Mesendoderm (in vitro differentiated cells): ENCODE measurements at places on chromosomes 12 and 14.

DNA sequence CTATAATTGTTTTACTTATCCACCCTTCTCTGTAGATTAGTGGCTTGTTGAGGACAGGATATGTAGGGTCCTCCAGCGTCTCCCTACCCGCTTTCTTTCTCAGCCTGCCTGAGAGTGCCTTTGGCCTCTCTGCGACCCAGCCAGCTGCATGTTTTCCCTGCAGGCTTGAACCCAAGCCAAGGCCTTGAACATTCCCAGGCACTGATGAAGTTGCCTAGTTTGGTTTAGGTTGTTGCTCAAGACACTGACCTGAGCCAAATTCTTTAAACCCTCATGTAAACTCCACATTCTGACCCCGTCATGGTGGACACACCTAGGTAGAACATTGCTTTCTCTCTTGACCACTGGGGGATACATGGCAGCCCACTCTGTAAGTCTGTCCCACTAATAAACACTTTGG lies 33.4 kb upstream of the TXNRD1 start:
- DNase-seq = no peak

- DNase-seq = no peak
These were observed 160.7 kb upstream of the LRFN5 start for GRCh38 chr14:41446008-41446407.

DNA sequence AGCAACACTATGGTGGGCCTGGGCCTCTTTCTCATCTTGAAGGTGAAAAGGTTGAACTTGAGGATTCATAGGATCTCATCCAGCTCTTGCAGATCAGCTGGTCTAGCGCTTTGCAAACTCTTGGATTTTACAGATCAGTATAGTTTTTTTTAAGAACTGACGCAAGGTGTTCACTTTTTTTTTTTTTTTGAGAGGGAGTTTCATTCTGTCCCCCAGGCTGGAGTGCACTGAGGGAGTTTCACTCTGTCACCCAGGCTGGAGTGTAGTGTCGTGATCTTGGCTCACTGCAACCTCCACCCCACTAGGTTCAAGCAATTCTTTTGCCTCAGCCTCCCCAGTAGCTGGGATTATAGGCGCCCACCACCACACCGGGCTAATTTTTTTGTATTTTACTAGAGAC lies 20.4 kb upstream of the LGMN start:
- DNase-seq = no peak

GRCh38 chr12:12975322-12976077 lies 23.5 kb upstream of the GPRC5D start:
- DNase-seq = peak; percentile 83

DNA sequence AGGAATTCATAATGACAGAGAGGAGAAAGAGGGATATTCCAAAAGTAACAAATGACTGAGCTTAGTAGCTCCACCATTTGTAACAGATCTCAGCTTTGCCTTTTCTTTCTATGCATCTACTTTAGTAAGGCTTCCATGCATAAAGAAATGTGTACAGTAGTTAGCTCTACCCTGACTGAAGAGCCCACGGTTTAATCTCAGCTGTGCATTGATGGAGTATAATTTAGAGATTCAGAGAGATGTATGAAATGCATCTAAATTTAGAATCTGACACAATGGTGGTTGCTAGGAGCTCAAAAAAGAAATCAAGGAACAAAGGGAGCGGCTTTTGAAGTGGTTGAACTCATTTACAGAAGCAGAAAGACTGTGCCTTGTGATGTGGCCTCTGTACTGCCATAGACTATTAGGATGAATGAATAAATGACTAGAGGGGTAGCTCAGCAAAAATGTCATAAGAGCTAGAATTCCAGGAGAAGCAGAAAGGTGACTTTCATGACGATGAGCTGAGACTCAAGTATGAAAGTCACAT lies 838.6 kb downstream of the RPS29 start:
- no peak for DNase-seq

DNA sequence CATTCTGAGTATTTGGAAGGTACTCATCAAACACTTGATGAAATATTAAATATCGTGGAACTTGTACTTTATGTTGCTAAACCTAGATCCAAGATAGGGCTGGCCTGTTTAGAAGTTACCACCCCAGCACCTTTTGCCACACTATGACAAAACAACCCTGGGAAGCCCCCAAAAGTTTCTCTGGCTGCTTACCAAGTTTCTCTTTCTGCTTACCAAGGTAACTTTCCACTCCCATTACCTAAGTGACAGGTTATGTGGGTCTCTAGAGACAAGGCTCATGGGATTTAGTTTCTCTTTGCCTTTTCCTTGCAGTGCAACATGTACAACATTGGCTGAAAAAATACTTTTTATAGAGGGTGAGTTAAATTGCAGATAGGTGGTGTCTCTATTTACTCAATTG lies 28.9 kb upstream of the PPM1A start:
- DNase-seq = no peak

DNA sequence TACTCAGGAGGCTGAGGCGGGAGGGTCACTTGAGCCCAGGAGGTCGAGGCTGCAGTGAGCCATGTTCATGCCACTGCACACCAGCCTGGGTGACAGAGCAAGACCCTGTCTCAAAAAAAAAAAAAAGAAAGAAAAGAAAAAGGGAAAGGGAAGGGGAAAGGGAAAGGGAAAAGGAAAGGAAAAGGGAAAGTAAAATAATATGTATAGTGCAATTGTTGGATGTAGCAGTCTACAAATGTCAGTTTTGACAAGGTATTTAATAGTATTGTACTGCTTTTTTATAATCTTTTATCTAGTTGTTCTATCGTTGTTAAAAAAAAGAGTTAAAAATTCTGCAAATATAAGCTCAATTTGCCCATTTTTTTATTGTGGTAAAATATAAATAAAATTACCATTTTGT lies 67.3 kb downstream of the SLC2A13 start:
- DNase-seq = no peak

DNA sequence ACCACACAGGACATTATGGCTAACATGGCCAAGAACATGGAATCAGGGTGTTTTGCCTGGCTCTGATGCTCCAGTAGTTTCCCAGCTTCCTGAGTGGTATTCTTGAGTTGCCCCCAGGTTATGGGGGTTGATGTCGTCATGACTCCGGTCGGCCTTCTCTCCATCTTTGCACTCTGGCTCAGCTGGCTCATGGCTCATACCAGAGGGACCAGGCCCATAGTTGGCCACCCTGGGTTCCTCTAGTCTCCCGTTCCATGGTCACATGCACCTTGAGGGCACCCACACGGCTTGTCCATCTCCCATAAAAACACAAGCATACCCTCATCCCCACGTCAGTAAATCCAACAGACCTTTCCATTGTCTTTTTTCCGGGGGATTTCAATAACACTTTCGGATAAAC lies 23.7 kb upstream of the MAPKAPK5 start:
- DNase-seq = no peak

DNA sequence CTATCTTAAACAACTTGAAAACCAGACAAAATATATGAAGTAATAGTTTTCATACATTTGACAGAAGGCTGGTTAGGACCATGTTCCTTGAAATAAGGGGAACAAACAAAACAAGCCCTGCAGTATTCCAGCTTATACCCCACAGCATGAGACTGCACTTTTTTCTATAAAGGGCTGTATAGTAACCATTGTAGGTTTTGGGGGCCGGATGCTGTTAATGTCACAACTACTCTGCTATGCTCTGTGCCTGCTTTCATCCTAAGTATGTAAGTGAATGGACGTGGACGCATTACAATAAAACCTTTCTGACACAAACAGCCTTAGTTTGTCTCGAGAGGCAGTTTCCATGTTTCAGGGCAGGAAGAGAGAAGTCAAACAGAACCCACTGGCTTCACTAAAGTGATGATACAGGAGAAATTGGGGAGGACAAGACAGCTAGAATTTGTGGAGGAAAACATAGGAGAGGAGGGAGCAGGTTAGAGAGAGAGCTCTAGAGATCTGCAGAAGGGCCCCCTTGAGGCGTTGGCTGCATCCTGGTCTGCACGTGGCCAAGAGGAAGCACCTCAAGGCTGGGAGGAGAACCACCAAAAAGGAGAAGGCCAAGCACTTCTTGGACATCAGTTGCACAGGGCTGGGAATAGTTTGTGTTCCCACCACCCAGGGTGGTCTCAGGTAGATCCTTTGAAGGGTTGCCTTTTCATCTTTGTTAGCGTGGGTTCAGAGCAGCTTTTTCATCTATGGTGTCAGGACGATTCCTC lies 63.7 kb downstream of the TRAF3 start:
- DNase-seq = no peak

DNA sequence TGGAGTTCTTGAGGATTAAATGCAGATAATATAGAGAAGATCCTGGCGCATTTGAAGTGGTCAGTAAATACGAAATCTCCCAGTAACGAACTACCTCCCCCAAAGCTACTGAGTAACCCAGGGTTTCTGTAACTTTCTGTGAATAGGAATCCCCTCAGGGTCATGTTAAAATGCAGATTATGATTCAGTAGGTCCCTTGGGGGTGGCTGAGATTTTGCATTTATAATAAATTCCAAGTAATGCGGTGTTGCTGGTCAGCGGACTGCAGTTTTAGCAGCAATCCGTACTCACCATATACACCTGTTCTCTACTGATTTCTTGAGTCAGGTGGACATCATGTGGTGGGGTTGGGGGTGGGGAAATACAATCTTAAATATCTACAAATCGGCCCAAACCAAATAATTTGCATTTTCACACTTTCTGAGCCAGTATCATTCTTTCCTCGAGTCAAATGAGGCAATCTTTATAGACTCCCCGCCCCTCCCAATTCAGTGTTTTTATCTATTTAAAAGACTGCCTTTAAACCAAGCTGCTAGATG lies 868 bp downstream of the SPATA7 start:
- no peak for DNase-seq

- DNase-seq = no peak
These were observed 36.2 kb downstream of the FGD6 start for GRCh38 chr12:95181103-95181502.

GRCh38 chr14:96180043-96180874 lies 24.4 kb upstream of the BDKRB2 start:
- no peak for DNase-seq

DNA sequence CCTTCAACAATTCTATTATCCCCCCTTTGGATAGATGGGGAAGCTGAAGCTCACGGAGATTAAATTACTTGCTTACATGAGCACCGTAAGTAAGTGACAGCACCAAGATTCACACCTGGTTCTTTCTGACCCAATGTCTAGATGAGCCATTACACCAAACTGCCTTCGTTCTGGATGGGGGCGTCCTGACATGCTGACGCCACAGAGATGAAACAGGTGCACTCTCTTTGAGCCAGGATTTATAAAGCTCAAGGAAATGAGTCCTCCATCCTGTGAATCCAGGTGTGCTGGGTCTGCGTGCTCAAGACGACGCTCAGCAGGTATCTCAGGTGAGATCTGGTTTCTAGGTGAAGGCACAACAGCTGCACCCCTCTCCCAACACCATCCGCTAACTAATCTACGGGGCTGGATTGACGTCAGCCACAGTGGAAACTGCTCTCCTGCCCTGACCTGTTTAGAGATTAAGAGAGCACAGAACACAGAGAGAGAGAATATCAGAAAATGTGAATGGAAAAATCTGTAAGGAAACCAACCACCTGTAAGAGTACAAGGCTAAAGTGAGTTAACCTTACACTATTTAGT lies 61.6 kb downstream of the KSR2 start:
- DNase-seq = no peak

- no peak for DNase-seq
These were observed 29.4 kb downstream of the PTPRR start for GRCh38 chr12:70890895-70891832.

DNA sequence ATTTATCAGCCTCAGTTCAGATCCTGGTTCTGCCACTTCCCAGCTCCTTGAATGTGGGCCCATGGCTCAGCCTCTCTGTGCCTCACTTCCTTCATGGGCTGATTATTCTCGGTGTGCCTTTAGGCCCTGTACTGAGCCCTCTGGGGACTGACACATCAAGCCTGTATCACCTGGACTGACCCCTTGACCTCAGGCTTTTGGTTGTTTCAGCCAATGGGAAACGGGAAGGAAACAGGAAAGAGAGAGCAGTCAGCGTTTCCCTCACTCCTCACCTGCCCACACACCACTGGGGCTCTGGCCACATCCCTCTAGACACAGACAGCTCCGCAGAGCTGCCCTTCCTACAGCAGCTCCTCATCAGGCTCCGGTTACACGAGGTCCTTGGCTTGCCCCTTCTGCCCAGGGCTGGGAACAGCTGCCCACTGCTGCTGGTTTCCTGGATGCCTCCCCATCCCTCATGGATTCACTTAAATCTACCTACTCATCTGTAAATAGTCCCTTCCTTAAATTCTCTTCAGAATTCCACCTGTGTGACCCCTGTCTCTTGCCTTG lies 37.0 kb upstream of the ITPR2 start:
- no peak for DNase-seq

DNA sequence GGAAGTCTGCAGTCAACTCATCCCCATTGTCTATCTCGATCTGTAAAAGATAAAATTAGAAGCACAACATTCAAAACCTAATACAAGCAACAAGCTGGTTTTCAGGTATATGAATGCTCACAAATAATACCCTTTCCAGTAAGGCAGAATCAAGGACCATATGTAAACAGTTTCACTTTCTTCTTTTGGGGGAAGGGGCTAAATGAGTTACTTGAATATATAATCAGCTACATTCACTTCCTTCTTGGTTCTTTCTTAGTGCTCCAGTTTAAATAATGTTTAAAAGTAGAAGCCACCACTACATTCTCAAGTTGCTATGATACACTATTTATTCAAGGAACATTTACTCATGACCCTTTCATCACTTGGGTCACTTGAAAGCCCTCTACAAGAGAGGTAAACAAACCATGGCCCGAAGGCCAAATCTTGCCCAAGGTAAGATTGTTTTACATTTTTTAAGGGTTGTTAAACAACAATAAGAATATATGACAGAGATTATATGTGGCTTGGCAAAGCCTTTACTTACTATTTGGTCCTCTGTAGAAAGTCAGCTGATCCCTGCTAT lies 10.3 kb downstream of the TWF1 start:
- DNase-seq = no peak

GRCh38 chr12:24839268-24839791 lies 109.6 kb downstream of the BCAT1 start:
- no peak for DNase-seq

DNA sequence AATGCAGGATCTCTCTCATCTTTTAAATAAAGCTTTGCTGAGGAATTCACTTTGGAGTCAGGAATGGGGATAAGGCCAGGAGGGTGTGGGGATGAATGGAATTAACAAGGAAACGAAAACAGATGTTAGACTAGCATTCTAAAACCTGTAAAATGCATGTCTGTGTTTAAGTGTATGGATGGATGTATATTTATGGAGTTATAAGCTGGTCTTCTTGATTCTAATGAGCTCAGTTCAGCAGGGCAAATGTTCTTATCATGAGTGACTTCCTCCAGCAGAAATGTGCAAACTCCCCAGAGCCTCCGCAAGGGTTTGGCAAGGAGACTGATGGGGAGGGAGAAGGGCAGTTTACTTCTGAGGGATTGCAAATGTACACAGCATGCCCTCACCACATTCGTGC lies 149.1 kb downstream of the NTF3 start:
- DNase-seq = no peak

GRCh38 chr14:64636208-64636979 lies 67.8 kb upstream of the PLEKHG3 start:
- DNase-seq = peak; percentile 82
